Left renal cortex interstitium (tissue), 4 donors: ENCODE measurements at places on chromosomes 5 and 9. TPM values are rescaled to one million over a fixed set of nuclear protein-coding genes. Genes with fewer than 3 reads are reported as not detected.

DNA sequence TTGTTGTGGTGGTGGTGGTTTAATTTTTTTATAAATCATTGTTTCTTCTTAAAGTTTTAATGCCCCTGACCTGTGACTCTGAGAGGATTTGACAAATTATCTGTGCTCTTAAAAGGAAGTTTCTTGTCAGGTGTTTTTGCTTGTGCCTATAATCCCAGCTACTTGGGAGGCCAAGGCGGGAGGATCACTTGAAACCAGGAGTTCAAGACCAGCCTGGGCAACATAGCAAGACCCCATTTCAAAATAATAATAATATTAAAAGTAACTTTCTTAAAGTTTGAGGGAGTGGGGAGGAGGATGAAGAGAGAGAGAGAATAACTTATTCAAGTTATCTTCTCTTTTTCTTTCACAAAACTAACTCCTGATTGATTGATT, 12.2 kb upstream of the ERMP1 start:
- DNase-seq = no peak

DNA sequence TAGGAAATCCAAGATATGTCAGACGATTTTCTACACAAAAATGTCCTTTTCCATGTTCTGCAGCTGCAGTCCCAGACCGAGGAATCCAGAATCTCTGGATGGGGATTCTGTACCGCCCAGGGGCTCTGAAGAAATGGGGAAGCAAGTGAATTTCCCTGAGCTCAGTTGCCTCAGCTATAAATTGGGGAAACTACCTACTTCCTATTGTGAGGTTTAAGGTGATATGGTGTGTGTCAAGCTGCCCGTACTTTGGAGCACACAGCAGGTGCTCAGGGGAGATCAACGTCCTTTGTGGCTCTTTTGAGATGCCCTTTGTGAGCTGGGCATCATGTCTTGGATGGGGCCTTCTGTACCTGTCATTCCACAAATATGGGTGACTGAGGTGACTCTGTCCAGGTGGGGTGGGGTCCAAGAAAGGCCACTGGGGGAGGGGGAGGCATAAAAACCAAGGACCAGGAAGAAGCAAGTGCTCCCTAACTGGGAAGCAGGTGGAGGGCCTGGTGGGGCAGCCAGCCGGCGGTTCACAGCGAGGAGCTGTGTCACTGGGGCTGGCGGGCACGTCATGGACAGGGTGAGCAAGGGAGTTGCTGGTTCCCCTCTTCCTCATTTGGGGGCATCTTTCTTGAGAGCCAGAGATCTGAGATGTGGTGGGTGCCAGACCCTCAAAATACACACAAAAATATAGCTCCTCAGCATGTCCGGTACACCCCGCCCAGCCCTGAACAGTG, 116.0 kb downstream of the CRB2 start:
- DNase-seq = no peak

DNA sequence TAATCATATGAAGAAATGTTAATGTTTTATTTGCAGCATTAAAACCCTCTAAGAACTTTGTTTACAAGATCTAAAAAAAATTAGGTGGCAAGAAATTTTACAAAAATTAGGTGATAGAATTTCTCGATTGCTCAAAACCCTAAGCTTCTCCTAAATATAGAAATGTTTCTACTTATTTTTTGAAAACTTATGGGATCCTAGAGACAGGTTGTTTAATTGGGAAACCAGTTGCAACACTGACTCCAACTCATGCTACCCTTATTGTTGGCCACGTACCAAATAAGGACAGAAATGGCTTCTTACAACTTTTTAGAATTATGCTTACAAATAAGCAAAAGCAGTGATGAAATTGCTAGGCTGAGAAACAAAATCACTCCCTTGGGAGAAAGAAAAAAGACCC, 531.1 kb downstream of the PDE4D start:
- DNase-seq = no peak

- DNase-seq = no peak
Observed at GRCh38 chr9:76999261-76999660, 20.2 kb upstream of the FOXB2 start.

DNA sequence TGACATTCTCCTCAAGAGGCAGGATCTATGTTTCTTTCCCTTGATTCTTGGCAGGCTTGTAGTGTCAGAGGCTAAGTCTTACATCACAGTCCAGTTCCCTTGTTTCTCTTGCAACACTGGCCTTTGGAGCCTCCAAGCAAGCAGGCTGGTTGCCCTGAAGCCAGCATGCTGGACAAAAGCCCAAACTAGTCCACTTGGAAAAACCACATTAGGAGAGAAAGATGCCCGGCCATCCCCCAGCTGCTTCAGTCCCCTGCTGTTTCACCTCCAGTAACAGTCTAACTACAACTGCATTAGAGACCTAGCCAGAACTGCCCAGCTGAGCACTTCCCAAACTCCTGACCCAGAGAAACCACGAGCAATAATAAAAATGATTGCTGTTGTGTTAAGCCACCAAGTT, 87.6 kb downstream of the ADAMTS6 start:
- DNase-seq = no peak

- no peak for DNase-seq
Observed at GRCh38 chr5:158841481-158842276, 258.0 kb downstream of the EBF1 start.

DNA sequence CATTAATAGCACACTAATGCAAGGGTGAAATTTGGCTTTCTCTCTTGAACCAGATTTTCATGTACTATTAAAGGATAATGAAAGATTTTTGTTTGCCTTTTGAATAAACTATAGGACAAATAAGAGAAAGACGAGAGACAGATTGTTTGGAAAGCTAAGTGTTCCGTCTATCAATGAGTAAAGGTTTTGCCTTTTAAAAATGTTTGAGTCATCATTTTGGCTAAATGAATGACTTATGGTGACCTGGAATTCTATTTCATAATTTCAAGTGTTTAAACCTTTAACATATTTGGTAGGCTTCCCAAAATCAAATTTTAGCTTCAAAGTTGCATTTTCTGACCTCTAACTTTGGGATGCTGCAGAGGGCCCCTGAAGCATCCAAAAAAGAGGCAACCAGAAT, 145.2 kb downstream of the SLC25A46 start:
- DNase-seq = no peak

DNA sequence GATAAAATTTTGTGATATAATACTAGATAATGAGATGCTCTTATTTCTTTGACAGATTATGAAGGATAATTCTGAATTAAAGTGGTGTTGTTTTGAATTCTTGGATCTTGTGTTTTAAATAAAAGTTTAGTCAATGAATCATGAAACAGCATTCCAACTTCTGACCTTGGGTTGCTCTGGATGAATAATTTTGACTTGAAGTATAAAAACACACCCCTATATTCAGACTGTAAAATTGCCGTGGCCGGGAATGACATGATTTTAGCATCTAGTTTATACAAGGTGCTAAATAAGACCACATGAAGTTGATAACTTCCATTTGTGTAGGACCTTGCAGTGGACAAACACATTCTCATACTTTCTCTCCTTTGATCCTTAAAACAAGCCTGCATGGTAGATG, 67.2 kb upstream of the DAP start:
- DNase-seq = no peak

GRCh38 chr5:111385970-111386831, 126.1 kb downstream of the STARD4 start:
- no peak for DNase-seq

DNA sequence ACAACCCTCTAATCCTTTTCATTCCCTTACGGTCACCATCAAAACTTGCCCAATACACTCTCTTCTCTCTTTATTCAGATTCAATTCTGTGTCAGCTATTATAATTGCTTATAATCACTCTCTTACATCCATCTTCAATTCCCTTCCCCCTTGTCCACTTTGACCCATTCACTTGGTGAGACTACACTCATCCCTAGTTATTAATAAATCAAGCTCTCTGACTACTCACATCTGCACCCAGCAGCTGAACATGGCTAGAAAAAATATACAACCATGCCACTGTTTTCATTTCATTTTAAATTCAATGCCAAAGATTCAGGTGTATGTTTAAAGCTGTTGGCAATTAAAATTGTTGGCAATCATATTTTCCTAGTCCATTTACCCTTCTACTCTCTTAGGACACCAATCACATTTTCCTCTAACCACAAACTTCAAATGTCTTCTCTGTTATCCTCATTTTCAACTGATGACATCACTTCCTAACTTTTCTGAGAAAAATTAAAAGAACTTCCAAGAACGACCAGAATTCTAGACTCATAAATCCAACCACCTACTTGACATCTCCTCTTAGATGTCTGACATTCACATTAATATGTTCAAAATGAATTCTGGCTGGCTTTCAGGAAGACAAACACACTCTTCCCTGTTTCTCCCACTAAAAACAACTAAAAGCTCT, 5.5 kb downstream of the C5orf15 start:
- no peak for DNase-seq

The PSAT1 gene
- 63.1 TPM for polyA plus RNA-seq

The ATP6V1G1 gene
- 255 TPM for polyA plus RNA-seq

The YTHDC2 gene
- 37.1 TPM for polyA plus RNA-seq

The PROB1 gene
- 3.2 TPM for polyA plus RNA-seq

The NUTM2F gene
- 0.11 TPM for polyA plus RNA-seq

The HTR4 gene
- not detected for polyA plus RNA-seq

The SEMA6A gene
- polyA plus RNA-seq = 61.6 TPM

The RFESD gene
- 5.0 TPM for polyA plus RNA-seq

The SHOC1 gene
- polyA plus RNA-seq = 0.95 TPM
